AG04450 (cell line): ENCODE measurements at places on chromosomes 1 and 21.
A peak's percentile ranks its signal among the peaks of the same experiment; 100 is the strongest.

DNA sequence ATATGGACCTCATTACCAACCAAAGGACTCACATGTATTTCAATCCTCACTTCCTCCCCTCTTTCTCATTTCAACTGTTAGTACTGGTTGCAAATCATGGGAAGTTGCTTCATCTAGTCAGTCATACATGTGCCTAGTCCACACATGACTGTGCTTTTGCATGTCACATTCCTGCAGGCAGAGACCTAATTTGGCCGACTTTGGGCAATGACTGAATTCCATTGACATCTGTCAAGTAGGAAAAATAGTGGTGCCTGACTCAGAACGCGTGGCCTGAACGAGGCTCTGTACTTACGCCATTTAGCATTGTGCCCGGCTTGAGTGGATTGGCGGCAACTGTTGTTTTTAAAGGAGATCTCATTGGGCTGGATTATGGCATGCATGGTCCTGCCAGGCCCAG, 18.0 kb downstream of the PTPRU start:
- DNase-seq = no peak

DNA sequence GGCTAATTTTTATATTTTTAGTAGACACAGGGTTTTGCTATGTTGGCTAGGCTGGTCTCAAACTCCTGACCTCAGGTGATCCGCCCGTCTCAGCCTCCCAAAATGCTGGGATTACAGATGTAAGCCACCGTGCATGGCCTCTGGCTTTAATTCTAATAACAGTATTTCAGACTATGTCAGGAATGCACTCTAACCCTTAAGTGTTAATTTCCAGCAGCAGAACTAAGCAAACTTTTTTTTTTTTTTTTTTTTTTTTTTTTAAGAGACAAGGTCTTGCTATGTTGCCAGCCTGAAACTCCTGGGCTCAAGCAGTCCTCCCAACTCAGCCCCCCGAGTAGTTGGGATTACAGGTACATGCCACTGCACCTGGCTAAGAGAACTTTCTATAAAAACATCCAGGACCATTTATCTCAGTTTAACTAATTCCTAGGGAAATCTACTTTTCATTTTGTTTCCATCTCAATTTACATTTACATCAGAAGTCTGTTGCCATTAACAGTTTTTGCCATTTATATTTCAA, 6.5 kb downstream of the DCAF8 start:
- no peak for DNase-seq

DNA sequence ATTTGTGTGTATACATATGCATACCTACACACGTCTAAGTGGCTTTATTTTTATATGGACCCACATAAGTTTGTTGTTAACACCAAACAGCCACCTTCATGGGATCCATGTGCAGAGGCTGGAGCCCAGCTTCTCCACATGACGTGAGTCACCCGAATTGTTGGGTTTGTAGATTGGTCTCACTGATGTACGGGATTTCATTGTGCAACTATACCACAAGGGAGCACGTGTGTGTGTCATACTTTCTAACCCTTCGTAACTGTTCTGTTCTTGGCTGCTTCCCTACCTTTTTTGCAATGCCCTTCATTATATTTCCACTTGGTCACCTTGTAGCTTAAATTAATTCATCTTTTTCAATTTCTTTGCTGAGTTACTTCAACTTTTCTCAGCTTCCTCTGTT, 21.0 kb downstream of the SPRTN start:
- peak; percentile 36 for DNase-seq

- no peak for DNase-seq
These were observed 31.4 kb downstream of the PRDX6 start for GRCh38 chr1:173508541-173508940.

DNA sequence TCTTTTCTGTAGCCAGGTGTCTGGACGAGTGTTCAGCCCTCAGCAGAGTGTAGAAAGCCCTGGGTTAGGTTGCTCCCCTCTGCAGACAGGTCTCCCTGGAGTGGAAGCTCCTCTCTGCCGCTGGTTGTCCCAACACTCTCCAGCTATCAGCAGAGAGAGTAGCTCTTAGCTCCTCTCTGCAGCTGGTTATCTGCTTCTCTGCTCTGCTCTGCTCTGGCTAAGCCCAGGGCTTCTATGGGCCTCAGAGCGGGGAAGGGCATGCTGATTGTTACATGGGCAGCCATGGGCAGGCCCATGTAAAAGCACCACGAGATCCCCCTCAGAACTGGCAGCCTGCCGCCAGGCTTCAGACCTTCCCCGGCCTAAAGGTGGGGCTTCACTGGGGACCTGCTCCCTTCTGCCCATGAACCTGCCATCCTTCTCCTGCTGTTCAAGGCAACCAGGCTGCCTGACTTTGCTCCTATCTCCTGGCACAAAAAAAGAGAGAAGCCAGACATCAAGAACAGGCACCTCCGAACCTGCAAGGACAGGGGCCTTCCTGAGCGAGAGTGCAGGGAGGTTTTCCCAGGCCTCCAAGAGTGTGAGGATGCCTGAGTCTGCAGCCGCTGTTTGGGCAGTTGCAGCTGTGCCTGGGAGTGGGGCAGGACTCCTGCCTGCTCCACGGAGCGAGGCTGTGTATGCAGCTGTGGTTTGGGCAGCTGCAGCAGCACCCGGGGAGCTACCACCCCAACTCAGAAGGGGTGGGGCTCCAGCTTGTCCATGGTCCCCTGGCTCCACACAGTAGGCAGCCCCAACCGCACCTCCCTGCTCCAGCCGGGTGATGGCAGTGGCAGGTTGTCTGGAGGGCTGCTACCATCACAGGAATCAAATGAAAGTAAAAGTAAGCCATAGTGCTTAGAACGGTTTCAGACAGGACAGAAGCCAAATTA, 973.7 kb downstream of the LTN1 start:
- no peak for DNase-seq

- DNase-seq = no peak
These were observed 739 bp downstream of the SMG5 start for GRCh38 chr1:156281693-156282478.

- DNase-seq = no peak
These were observed 170.9 kb upstream of the IVNS1ABP start for GRCh38 chr1:185487936-185488335.

GRCh38 chr1:244958593-244958992, 94.2 kb upstream of the HNRNPU start:
- no peak for DNase-seq

DNA sequence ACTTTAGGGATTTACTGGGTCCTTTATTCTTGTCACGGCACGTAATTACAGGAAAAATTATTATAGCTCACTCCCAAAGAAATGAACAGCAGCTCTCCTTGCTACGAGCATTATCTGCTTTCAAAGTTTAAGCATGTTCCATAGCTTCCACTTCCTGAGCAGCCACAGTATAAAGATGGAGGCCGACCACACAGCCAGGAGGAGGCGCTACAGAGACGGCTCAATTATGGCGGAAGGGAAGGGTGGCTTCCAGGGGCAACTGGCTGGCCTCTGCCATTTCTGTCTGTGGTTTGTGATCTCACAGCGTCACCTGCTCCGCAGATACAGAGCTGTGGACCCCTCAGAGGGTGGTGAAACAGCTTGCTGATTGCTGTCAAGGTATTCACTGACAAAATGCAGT, 212.3 kb upstream of the GREM2 start:
- DNase-seq = no peak

- DNase-seq = no peak
These were observed 14.8 kb upstream of the ZNF669 start for GRCh38 chr1:247118946-247119446.

DNA sequence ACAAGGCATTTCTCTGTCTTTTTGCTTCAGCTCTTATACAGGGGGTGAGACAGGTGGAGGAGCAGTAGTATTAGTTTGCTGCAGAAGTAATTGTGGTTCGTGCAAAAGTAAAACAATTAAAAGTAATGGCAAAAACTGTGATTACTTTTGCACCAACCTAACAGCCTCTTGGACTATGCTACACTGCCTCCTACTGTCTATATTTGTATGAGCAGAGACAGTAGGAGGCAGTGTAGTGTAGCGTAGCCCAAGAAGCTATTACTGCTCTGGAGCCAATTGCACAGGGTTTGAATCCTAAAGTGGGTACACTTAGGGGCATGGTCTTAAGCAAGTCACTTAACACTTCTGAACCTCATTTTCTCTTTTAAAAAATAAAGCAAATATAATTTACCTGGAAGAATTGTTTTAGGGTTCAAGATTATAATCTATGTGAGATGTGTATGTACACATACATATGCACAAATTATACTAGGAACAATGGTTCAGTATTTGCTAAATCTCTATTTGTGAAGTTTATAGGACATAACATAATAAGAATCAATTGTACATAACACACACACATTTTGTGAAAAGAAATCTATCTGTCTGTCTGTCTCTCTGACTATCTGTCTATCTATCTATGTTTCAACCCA, 103.8 kb downstream of the BRINP3 start:
- DNase-seq = no peak

DNA sequence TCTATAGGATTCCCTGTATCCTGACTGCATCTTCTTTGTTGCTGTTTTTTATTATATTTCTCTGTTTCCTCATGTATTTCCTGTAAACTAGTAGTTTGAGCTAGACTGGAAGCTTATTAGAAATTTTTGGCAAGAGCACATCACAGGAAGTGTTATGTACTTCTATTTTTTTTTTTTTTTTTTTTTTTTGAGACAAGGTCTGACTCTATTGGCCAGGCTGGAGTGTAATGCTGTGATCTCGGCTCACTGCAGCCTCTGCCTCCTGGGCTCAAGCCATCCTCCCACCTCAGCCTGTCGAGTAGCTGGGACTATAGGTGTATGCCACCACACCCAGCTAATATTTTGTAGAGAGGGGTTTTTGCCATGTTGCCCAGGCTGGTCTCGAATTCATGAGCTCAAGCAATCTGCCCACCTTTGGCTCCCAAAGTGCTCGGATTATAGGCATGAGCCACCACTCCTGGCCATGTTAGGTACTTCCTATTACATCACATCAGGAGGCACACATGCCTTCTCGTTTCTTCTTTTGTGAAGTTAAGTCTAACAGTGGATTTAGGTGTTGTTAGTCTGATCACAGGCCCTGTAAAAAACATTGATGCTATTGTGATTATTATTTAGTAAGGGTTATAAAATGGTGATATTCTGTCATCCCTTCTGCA, 12.5 kb downstream of the C1orf21 start:
- DNase-seq = no peak

DNA sequence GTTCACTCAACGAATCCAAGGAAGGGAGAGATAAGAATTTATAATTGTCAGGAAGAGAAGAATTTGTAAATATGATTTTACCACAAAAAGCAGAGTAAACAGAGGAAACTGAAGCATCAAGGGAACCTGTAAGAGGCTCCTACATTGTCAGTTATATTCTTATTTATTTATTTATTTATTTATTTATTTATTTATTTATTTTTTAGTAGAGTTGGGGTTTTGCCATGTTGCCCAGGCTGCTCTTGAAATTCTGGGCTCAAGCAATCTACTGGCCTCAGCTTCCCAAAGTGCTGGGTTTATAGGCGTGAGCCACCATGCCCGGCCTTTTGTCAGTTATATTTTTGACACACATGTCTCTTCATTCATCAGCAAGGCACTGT, 47.1 kb downstream of the FCRL3 start:
- DNase-seq = no peak

GRCh38 chr1:215542301-215542700, 24.8 kb upstream of the KCTD3 start:
- DNase-seq = no peak

DNA sequence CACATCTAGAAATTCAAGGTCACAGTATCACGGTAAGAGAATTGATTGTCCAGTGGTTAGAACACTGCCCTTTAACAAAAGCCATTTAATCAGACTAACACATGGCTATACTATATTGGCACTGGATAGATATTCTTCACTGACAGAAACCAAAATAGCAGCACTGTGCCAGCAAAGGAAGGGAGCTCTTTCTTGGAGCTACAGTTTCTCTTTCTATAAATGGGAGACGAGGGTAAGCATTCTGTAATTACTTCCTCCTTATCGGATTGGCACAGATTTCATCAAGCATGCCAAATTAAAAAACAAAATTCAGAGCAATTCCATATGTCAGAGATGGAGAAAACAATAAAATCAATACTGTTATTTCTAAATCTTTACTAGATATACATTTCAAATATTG, 115.7 kb upstream of the CACYBP start:
- no peak for DNase-seq

GRCh38 chr1:220884109-220884980, 5.1 kb downstream of the HLX start:
- DNase-seq = no peak

DNA sequence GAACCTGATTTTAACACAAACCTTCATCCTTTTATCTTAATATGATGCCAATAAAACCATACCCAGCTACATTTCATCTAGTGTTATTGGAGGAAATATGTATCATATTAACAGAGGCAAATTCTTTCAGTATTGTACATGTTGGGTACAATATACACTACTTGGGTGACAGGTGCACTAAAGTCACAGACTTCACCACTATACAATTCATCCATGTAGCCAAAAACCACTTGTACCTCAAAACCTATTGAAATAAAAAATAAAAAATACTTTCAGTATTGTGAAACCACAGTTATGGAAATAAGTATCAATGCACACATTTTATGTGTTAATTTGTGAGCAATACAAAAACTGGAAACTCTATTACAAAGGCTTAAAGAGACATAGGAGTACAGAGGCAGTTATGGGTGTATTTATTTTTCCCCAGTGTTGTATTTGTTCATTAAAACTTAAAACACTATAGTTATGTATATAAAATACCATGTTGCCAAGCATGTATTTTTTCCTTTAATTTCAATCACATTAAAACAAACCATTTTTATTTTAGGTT, 25.1 kb upstream of the GPR88 start:
- no peak for DNase-seq

DNA sequence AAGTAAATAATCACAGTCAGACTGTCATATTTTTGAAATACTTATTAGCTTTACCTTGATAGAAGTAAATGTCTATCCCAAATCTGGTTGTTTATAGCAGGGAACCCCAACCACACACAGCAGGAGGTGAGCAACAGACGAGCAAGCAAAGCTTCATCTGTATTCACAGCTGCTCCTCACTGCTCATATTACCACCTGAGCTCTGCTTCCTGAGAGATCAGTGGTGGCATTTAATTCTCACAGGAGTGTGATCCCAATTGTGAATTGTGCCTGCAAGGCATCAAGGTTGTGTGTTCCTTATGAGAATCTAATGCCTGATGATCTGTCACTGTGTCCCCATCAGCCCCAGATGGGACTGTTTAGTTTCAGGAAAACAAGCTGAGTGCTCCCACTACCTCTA, 104.3 kb downstream of the GPATCH2 start:
- DNase-seq = no peak
